Uterus (tissue), 4 donors: ENCODE measurements at places on chromosomes 7 and 10.

GRCh38 chr7:101094376-101094775 is 9.1 kb downstream of the TRIM56 start:
- DNase-seq = no peak

- DNase-seq = no peak
Measured at GRCh38 chr7:5397736-5398135, 25.9 kb downstream of the TNRC18 start.

GRCh38 chr10:60107308-60107976 is 201.1 kb upstream of the CCDC6 start:
- no peak for DNase-seq

DNA sequence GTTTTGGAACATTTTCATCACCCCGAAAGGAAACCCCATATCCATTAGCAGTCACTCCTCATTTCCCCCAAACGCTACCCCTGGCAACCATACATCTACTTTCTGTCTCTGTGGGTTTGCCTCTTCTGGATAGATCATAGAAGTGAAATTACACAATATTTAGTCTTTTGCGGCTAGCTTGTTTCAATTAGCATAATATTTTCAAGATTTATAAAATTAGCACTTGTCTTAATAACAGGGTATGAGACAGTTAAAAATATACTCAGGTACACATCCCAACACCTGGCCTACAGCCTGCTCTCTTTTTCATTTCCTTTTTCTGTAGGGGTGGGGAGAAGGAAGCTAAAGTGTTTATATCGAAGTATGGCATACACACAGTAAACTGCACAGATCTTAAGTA is 81.4 kb upstream of the LRGUK start:
- no peak for DNase-seq

- DNase-seq = no peak
Measured at GRCh38 chr7:134907000-134907399, 79.3 kb upstream of the AGBL3 start.

DNA sequence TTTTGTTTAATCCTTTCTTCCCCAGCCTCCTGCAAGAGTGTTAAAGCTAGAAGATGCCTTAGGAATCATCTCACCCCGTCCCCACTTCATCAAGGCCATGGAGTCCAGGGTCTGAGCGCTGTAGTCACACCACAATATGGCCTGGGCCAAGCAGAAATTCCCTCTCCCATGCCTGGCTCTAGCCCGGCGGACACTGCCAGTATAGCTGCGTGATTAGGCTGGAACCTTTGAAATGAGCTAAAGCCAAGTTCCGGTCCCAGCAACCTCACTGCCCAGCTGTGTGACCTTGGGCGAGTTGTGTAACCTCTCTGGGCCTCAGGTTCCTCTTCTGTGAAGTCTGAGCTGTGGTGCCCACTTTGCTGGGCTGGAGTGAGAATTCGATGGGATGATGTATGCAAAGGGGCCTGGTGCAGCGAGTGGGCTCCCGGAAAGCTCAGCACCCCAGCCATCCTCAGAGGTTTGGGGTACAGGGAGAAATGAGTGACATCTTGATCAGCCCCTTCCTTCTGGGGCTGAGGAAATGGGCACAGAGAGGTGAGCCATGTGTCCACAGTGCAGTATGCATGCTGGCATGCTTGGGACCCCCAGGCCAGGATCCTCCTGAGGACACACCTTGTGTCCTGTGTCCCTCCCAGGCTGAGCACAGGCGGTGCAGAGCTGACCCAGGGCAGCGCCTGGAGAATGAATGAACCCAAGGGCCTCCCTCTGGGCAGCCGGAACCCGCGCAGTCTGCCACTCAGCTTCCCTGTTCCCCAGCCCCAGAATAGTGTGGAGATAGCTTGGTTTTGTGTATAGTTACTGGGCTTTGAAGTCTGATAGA is 118.6 kb downstream of the ZMIZ1 start:
- DNase-seq = no peak

DNA sequence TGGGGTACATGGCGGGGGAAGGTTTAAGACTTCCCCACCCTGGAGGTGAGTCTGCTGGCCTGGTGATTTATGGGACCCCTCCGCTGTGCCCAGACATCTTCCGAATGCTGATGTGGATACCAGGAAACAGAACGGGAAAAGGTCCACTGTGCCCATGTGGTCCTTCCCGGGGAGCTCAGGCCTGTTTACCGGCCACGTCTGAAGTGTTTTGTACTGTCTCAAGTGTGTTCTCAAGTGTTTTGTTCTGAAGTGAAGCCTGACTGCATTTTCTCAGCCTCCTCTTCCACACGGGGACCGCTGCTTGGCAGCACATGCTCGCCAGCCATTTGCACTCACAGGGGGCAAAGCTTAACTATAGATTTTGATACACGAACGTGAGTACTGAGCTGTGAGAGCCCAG is 127.2 kb downstream of the TEX36 start:
- DNase-seq = no peak

DNA sequence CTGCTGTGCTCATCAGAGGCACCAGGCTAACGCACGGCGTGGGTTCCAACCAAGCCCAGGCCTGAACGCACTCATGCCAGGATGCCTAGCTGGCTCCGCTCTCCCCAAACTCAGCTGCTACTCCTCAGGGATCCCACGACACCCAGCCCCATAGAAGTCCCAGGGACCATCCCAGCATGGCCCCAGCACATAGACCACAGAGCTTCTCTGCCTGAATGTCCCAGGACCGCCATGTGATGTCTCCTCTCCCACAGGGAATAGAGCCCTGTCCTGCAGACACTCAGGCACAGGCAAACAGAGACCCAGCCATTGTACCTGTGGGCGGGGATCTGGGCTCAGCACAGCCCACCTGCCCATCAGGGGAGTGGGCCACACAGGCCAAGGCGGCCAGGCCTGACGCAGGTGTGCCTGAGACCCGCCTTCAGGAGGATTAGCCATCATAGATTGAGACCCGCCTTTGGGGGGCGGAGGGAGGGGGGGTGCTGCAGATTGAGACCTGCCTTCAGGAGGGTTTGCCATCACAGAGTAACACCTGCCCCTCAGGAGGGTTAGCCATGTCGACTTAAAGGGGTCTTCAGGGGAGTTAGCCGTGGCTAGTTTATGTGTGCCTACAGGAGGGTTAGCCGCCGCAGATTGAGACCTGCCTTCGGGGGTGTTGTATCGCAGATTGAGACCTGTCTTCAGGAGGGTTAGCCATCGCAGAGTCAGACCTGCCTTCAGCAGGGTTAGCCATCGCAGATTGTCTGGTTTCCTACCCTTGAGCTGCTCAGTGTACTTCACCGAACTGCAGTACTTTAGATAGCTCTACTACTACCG is 29.0 kb downstream of the RASGEF1A start:
- peak; percentile 10 for DNase-seq

GRCh38 chr10:83127942-83128575 is 1011.2 kb upstream of the GHITM start:
- no peak for DNase-seq

DNA sequence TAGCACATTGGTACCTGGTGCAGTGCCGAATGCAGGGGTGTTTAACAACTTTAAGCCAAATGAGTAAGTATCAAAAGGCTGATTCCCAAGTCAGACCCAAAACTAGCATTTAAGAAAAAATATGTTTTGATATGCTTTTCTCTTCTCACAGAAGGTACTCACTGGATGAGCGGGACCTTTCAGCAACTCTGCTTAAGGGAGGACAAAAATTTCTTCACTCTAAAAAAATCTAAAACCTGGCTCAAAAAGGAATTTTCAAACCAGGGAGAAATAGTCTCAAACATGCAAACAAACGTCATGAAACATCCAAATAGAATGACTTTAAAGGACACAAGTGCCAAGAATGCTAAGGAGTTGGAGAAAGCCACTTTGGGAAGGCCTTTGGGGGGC is 962.1 kb downstream of the KCNMA1 start:
- no peak for DNase-seq

GRCh38 chr7:147937428-147937827 is 653.1 kb upstream of the C7orf33 start:
- DNase-seq = no peak

DNA sequence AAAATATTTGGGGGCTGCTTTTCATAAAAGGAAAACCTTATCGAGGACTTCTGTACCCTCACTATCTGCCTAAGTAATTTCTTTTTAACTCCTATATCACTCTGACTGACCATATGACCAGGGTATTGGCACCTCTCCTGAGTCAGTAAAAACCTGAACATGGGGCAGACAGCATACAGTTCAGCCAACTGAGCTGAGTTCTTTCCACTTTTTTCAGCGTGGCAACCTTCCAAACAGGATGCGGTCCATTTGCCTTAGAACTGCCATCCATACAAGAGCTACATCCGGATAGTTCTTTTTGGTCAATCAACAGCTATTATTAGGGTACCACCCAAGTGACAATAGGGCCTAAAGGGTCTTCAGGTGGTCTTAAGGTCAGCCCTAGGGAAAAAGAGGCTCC is 122.6 kb downstream of the MARCHF5 start:
- no peak for DNase-seq

DNA sequence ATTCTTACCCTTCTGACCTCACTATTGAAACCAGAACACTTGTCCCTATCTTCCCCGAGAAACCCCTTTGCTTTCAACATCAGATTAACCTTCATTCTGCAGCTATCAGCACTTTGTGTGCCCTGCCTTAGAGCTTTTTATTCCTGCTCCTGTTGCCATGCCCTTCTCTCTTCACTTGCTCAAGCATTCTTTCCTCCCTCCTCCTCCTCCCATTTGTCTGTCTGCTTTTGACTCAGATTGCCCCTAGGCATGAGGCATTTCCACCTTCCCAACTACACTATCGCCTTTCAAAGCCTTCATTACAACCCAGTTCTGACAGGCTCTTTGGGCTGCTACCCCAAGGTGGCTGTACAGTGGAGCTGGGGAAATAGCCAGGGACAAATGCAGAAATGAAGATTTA is 143.3 kb downstream of the SLC25A13 start:
- DNase-seq = no peak

DNA sequence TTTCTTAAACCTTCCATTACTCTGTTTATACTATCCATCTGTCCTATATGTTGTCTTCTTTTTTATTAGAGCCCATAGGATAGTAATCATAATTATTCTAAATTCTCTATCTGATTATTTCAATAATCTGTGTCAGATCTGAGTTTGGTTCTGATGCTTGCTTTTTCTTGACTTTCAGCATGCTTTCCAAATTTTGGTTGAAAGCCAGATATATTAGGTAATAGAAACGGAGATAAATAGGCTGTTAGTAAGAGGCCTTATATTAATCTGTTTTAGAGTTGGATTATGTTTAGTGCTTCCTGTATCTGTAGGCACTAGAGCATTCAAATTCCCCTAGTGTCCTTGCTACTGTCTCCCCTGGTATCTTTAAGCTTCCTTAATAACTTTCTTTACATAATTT is 939.9 kb upstream of the GHITM start:
- no peak for DNase-seq

DNA sequence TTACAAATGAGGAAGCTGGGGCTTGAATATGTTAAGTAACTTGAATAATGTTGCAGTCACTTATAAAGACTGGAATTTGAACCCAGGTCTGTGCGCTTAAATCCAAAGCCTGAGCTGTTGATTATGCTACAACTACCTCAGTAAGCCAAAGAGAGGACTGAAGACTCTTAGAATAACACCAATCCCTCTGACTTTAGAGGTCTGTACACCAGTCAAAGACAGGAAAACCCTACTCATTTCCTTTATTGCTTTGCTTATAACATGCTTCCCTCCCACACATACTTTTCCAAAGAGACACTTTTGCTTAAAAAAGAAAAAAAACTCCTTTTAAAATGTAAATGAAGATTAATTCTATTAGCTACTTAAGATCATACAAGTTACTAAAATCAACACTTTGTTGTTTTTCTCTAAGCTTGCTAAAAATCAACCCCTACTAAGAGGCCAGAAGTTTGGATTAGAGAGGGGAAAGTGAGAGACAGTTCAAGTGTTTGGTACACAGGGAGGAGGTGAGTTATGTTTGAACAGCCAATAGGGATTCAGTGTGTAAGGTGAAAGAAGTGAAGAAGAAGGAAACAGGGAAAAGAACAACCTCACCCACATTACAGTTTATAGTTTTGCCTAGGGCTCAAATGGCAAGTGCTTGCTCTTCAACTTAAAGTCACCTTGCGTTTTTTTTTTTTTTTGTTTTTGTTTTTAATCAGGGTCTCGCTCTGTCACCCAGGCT is 74.8 kb downstream of the MDH2 start:
- no peak for DNase-seq

GRCh38 chr7:128831994-128832879 is 2.0 kb downstream of the FLNC start:
- peak; percentile 59 for DNase-seq

GRCh38 chr7:17099083-17099973 is 199.1 kb upstream of the AHR start:
- no peak for DNase-seq

DNA sequence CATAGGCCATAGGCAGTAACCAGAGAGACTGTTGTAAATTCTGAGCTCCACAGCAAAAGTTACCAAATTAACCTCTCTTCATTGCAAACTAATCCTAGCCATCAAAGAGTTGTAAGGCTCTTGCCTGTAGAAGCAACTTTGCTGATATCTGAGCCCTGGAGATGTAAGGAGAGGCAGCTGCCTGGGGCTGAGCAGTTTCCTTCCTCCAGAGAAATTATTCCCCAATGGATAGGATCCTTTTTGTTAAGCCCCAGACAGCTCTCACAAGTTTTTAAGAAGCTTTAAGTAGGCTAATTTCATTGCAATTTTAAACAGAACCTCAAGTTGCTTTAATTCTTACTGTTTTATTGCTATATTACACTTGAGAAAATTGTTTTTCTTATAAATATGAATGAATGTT is 211.1 kb downstream of the GALNT17 start:
- no peak for DNase-seq

- DNase-seq = no peak
Measured at GRCh38 chr7:29914180-29914579, 75.4 kb downstream of the SCRN1 start.
